Daoy (cell line): ENCODE measurements at places on chromosomes 16 and 17. TPM values are rescaled to one million over a fixed set of nuclear protein-coding genes. Genes with fewer than 3 reads are reported as not detected.

DNA sequence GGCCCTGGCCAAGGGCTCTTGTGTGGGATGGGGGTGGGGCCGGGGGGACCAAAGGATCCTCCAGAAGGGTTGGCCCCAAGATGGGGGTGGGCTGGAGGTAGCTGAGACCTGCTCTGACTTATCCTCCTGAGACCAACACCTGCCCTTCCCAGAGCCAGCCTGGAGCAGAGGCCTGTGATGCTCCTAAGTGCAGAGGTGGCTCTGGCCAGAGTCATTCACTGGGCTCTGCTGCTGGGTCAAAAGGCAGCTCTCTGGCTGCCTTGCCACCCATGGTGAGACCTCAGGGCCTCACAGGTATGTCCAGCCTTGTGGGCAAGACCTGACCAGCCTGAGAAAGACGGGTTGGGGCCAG, 393 bp downstream of the SERPINF2 start:
- DNase-seq: no peak

NPIPA8 gene
- total RNA-seq: 0.21 and 2.5 TPM in 2 replicates

- no peak for DNase-seq
Observed at GRCh38 chr16:67482233-67482924, 968 bp downstream of the AGRP start.

DNA sequence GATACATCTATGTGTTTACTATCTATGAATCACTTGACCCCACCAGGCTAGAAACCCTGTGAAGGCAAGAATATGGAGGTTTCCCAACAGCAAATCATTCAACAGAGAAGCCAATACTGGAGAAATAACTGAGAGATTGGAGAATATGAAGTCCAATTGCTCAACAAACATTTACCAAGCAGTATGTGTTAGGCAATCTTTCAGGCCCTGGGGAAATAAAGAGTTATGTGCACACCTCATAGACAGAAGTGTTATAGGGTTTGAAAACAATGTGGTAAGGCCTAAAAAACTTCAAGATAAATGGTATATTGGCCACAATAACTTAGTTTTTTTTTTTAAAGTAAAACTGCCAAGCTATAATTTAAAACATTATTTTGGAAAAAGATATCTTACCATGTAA, 1245.8 kb downstream of the CDH11 start:
- DNase-seq: no peak

- DNase-seq: no peak
Observed at GRCh38 chr17:50558941-50559614, 1.4 kb upstream of the CACNA1G start.

DNA sequence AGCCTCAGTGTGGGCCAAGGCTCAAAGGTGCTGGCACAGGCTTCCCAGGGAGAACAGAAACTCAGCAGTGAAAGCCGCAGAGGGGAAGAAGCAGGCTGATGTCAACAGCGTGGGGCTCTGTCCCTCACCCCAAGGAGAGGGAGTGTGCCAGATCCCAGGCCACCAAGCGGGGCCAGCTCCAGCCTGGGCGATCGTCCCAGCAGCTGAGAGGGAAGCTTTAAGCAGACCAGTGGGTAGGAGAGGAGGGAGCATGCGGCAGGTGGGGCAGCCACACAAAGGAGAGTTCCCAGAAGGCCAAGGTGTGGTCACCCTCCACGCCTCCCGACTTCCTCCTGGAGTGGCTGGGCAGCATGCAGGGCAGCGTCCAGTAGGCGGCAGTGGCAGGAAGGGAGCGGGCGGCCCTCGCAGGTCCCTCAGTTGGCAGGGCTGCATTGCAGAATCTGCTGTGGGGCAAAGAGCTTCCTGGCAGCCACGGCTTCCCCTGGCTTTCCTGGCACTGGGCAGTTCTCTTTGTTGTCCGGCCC, 6.0 kb downstream of the SYNGR2 start:
- DNase-seq: no peak

- no peak for DNase-seq
Observed at GRCh38 chr16:67885976-67886375, 1.3 kb downstream of the NRN1L start.

DNA sequence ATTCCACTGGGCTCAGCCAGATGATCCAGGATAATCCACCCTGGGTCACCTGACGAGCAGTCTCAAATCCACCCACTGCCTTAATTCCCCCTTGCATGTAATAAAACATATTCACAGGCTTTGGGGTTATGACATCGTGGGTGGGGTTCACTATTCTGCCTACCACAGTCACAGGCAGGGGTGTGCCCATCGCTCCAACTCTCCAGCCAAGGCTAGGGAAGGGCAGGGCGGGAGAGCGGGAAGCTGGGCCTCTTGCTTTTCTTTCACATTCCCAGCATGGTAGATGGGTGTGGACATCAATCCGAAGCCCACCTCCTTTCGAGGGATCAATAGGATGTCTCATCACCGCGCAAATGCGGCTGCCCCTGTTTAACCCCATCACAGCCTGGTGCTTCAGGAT, 12.7 kb upstream of the CD300LD start:
- no peak for DNase-seq

PSME3IP1 gene
- 112 and 120 TPM in 2 replicates for total RNA-seq

GRCh38 chr16:86899757-86900156, 321.4 kb downstream of the FOXL1 start:
- peak; percentile 52 for DNase-seq

DNA sequence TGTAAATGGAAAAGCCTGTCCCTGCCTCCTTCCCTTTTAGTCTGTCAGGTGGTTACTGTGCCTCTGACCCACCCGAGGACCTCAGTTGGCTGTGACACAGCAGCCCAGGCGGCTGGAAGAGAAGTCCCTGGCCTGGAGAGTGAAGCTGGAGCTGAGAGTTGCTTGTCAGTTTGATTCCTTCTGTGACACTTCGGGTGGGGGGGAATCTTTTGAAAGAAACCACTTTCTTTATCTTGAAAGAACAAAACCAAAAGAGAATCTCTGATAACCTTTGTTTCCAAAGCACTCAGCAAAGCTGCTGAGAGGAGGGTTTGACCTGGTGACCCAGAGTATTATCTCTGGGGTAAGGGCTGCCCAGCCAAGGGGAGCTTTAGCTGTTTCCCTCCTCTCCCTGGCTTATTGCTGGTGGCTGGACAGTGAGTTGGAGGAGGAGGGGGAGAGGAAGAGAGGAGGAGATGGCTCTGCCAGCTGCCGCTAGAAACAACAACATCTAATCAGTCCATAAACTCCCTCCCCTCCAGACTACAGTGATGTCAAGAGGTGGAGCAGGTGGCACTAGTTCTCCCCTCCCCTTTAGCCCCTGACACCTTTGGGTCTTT, 34.0 kb downstream of the YPEL2 start:
- no peak for DNase-seq

DNA sequence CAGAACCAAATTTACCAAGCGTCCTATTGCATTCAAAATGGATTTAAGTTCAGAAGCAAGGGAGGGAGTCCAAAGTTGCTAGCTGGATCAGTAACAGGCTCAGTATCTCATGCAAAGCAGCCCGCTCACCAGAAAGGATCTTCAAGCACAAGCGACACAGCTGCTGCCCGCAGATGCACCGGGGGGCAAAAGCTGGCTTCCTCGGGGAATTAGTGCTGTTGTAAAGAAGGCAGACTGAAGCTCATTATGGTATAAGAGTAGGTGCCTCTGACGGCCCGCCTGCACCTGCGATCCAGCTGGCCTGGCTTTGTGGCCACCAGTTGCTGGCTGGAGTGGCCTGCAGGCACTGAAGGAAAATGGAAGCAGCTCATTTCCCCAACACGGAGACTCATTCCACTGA, 128.4 kb upstream of the RCVRN start:
- DNase-seq: no peak

- DNase-seq: no peak
Observed at GRCh38 chr17:79729761-79730160, 982 bp upstream of the ENPP7 start.

GNAO1 gene
- 3.0 and 5.8 TPM in 2 replicates for total RNA-seq

GRCh38 chr17:7435676-7436555, 681 bp downstream of the TMEM102 start:
- peak; percentile 70 for DNase-seq

GRCh38 chr16:8955828-8956227, 7.9 kb downstream of the USP7 start:
- DNase-seq: no peak

GRCh38 chr16:2424061-2425007, 4.9 kb upstream of the CCNF start:
- no peak for DNase-seq

ATP2A1 gene
- total RNA-seq: 0.48 TPM in 1 of 2 replicates, not detected in the other

DNA sequence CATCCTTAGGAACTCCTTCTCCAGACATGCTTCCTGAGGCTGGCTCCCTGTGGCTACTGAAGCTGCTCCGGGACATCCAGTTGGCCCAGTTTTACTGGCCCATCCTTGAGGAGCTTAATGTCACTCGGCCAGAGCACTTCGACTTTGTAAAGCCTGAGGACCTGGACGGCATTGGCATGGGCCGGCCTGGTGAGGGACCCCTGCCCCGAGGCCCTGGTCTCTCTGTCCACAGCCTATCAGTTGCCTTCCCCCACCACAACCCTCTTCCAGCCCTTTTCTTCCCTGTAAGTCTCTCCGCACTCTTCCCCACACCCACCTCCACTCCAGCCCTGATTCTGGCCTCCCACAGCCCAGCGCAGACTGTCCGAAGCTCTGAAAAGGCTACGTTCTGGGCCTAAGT, 2.0 kb downstream of the TNK1 start:
- DNase-seq: no peak

PTRH2 gene
- 28.3 and 39.1 TPM in 2 replicates for total RNA-seq

GLP2R gene
- 0.63 and 0.91 TPM in 2 replicates for total RNA-seq

DNA sequence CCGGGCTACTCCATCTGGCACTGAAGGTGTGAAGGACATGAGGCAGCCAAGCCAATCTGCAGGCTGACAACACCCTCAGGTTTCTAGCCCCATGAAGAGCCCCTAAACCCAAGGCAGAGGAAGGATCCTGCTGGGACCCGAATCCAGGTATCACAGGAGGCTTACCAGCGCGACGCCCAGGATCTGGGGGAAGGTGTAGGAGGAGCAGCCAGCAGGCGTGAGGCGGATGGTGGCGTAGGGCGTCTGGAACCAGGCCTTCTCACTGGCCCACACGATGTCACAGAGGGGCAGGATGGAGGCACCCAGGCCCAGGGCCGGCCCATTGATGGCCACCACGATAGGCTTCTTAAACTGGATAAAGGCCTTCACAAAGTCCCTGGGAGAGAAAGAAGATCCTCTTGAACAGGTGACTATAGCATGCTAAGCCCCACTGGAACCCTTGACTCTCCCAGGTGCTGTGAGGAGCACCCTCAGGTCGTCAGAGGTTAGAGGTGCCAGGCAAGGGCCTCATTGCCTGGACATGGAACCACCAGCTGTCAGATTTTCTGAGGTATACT, 71.7 kb downstream of the DYNLRB2 start:
- no peak for DNase-seq

PPP1R1B gene
- not detected in 2 replicates for total RNA-seq

DNA sequence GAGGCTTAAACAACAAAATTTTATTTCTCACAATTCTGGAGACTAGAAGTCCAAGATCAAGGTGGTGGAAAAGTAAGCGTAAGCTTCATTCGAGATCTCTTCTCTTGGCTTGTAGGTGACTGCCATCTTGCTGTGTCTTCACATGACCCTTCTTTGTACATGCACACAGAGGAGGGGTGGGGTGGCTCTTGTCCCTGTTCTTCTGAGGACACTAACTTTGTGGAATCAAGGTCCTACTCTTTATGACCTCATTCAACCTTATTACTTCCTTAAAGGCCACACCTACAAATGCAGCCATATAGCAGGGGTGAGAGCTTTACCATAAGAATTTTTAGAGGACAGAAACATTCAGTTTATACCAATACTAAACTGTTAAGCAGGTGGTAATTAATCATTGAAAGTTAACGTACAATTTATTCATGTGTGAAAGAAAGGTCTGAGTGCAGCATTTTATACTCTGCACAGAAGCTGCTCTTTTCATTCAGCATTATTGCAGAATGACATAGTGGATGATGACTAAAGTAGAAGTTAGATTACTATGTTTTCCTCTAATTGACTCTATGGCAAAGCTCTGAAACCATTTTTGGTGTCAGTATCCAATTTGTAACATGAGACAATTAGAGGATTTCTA, 139.9 kb upstream of the HLF start:
- no peak for DNase-seq

DNA sequence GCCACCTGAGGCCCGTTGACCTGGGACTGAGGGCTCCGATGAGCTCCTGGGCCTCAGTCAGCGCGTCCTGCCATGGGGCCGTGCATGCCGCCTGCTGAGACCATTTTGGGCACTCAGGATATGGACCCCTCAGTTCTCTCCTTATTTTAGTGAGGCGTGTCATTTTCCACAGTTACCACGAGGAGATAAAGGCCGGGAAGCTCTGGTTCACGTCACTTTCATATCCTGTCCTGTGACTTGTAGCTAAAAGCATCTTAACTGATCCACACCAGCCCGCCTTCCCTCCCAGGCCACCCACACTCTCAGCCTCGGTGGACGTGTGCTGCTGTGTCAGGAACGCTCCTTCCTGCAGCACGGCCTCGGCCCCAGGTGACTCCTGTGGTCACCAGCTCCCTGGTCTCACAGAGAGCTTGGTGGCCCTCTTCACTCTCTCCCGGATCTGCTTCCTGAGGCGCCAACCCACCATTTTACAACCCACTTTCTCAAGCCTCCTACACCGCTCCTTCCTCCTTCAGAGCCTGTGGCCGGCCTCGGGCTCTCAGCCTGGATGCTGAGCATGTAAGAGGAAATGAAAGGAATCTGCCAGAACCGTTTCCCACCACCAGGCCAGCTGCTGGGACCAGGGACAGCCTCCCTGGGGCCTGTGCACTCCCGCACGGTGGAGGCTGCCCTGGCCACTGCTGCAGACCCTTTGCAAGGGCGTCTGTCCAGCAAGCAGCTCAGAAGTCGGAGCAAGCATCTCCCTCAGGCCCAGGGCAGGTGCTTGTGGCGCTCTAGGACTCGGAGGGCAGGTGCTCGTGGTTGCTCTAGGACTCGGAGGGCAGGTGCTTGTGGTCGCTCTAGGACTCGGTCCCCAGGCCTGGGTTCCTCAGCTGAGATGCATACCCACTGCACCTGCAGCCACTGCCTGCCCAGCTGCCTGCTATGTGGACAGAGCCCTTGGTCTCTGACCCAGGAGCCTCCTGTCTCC, 23.9 kb upstream of the FASN start:
- no peak for DNase-seq

DNA sequence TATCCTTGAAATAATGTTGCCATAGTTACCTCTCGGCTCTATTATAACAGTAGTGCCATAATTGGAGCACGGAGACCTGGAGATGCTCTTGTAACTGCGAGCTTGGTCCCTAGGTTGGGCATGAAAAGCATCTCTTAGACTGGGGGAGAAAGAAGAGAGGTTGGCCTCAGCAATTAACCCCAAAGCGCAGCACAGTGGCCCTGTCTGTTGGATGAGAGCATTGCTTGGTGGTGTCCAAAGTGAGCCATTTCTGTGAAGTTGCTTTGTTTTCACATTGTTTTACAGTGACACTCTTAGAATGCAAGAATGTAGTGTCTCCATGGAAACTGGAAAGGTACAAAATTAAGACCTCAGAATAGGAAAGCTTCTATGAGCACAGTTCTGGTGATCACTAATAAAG, 660.7 kb upstream of the EEF2KMT start:
- DNase-seq: no peak

GRCh38 chr16:62568926-62569325, 532.7 kb upstream of the CDH8 start:
- no peak for DNase-seq

PER1 gene
- total RNA-seq: 0.74 and 1.9 TPM in 2 replicates

DNA sequence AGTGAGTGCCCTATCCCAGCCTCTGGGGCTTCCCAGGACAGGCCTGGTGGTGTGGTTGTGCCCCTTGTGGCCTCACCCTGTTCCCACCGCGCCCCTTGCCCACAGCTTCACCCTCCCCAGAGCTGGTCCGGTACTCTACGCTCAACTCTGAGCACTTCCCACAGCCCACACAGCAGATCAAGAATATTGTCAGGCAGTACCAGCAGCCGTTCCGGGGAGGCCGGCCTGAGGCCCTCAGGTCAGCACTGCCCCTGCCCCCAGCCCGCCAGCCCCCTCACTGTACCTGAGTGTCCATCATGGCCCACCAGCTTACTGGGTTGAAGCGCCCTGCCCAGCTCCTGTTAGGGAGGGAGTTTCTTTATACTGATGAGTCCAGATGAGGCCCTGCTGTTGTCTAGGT, 32.3 kb upstream of the ALKBH5 start:
- no peak for DNase-seq
